ENCODE measurements at places on chromosomes 2 and 18. TPM values are rescaled to one million over a fixed set of nuclear protein-coding genes. Genes with fewer than 3 reads are reported as not detected.
A peak's percentile ranks its signal among the peaks of the same experiment; 100 is the strongest.

The AP1S3 gene
- 0.91 TPM for total RNA-seq

GRCh38 chr2:213237251-213237650, 47.0 kb upstream of the SPAG16 start:
- DNase-seq: no peak

The DOK1 gene
- total RNA-seq: 19.6 TPM

The ELOA2 gene
- total RNA-seq: not detected

The MRPS5 gene
- 38.3 TPM for total RNA-seq

GRCh38 chr2:42200926-42201855, 32.0 kb downstream of the EML4 start:
- no peak for DNase-seq

- DNase-seq: no peak
These were observed 85.6 kb upstream of the TAF1B start for GRCh38 chr2:9757501-9758264.

GRCh38 chr2:42220566-42220965, 51.4 kb downstream of the EML4 start:
- no peak for DNase-seq

The MEIS1 gene
- total RNA-seq: 76.6 TPM

The ALPP gene
- not detected for total RNA-seq

DNA sequence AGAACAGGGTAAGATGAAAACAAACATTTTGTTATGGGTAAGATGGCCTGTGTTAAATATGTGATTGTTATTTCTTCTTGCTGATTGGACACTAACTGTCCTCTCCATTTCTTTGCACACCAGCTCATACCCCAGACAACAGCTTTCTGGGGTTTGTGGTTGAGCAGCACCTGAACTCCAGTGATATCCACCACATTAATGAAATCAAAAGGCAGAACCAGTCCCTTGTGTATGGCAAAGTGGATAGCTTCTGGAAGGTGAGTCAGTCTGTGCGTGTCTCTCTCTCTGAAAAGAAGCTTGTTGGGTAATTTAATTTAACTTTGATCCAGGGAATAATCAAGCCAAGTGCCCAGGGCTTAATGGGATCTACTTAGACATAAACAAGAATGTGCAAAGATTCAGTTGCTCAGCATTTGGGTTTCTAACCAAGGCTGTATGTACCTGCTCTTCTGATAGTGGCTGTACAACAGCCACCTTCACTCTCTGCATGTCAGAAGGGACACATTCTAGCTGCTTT, 108.3 kb downstream of the MGAT5 start:
- DNase-seq: no peak

DNA sequence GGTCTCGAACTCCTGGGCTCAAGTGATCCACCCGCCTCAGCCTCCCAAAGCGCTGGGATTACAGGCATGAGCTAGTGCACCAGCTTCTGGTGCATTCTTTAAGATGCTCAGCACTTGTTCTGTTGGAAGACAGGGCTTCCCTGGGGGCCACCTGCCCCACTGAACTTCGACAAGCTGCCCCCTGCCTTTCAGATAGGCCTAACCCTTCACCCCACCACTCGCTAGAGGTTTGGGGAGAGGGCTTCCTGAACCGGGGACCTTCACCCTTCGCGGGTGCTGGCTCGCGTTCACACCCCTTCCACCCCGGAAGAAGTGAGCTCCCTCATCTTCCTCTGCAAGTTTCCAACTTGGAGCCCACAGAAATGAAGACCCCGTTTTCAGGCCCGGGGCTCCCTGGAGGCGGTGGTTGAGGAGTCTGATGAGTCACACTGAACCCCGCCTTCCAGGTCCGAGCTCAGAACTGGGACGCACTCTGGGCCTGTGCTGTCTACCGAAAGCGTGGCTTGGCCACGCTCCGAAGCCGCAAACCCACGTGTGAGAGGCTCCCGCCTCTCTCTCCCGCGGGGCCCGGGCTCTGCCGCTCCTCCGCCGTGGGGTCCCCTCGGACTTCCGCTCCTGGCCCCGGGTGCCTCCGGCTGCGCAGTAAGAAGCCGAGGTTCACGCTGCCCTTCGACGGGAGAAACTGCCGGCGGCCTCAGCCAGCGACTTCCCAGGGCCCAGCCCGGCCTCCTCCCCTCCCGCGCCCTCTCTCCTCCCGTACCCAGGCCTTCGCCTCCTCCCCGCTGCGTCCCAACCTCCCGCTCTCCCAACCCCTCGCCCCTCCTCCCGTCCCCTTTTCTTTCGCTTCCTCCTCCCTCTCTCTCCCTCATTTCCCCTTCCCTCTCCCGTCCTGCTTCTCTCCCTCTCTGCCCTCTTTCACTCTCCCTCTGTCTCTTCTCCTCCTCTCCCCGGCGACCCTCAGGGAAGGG, 47.5 kb upstream of the SP3 start:
- peak; percentile 89 for DNase-seq

The AGXT gene
- total RNA-seq: not detected

The SERPINB11 gene
- not detected for total RNA-seq

GRCh38 chr2:43347746-43348145, 121.3 kb upstream of the ZFP36L2 start:
- DNase-seq: no peak

DNA sequence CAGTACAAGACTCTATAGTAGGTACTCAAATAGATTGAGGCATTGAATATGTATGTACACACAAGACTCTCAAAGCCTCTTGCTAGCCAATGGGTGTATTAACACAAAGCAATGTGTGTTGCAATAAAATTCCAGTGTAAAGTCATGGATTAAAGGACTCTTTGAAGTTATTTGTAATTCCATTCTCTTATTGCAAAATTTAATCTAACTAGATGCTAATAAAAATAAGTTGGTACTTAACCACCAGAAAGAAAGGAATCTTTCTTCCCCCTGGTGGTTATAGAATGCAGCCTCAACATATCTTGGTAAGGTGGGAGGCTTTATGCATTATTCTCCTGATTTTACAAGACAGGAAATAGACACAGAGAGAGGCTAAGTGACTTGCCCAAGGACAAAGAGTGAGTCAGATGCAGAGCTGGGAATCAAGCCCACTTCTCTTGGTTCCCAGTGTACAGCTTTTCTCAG, 18.0 kb downstream of the LRP1B start:
- no peak for DNase-seq

GRCh38 chr2:189236066-189236465, 56.5 kb upstream of the COL5A2 start:
- no peak for DNase-seq

GRCh38 chr2:109699646-109700045, 85.5 kb downstream of the SOWAHC start:
- DNase-seq: peak; percentile 50

The TNS1 gene
- total RNA-seq: 1,949 TPM

The APCDD1 gene
- total RNA-seq: 10.9 TPM

The PSMA8 gene
- total RNA-seq: not detected

The TCF23 gene
- 1.1 TPM for total RNA-seq

DNA sequence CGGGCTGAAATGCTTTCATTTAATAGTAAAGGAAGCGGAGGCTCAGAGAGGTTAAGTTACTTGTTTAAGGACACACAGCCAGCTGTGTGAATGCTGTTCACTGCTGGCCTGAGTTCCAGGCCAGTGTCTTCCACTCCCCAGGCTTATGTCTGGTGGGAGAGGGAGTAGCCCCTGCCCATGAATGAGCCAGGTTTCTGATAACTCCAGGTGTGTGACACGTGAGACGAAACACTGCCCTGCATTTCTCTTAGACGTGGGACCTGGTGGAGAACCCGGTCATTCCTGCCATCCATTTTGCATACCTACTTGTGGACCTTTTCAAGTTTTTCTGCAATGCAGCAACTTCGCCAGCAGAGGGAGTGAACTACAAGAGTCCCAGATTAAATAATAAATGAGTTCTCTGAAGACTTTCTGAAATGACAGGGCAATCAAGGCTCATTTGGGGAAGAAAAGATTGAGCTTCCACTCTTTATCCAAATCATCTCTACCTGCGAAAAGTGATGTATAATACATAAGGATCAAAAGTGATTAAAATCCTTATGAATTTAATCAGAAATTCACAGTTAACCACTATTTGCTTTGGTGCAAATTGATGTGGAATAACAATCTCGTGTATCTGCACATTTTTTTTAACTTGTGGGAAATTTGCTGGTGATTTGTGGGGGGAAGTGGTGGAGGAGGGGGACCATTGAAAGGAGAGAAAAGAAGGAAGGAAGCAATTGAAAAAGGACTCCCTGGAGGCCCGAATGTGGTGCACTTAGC, 79.4 kb upstream of the ASB18 start:
- DNase-seq: no peak

DNA sequence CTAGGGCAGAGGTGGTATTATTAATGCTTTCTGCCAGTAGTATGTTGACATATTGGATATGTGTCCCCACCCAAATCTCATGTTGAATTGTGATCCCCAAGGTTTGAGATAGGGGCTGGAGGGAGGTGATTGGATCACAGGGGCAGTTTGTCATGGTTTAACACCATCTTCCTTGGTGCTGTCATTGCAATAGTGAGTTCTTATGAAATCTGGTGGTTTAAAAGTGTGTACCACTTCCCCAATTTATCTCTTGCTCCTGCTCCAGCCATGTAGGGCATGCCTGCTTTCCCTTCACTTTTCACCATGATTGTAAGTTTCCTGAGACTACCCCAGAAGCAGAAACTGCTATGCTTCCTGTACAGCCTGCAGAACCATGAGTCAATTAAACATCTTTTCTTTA, 47.1 kb upstream of the THSD7B start:
- DNase-seq: no peak

The RIT2 gene
- total RNA-seq: not detected

DNA sequence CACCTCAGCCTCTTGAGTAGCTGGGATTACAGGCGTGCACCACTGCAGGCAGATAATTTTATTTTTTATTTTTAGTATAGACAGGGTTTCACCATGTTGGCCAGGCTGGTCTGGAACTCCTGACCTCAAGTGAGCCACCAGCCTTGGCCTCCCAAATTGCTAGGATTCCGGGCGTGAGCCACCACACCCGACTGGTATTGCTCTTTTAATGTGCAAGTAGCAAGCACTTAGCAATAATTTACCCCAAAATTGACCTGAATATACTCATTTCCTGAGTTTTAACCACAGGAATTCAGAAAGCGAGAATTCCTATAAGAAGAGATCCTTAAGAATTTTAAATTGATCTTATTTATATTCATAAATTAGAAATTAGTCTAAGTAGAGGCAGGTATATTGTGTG, 169.1 kb downstream of the CDH2 start:
- DNase-seq: no peak

- no peak for DNase-seq
These were observed 1045.1 kb upstream of the POU3F3 start for GRCh38 chr2:103808814-103809213.

The RND3 gene
- total RNA-seq: 67.0 TPM

The FBXO48 gene
- total RNA-seq: 1.5 TPM

The PJVK gene
- 2.2 TPM for total RNA-seq

- no peak for DNase-seq
These were observed 68.0 kb downstream of the BOLA3 start for GRCh38 chr2:74079522-74080341.

The COL4A3 gene
- total RNA-seq: 11.4 TPM

All from aorta (tissue), 5 donors.